ENCODE measurements at places on chromosomes 6 and 20.

DNA sequence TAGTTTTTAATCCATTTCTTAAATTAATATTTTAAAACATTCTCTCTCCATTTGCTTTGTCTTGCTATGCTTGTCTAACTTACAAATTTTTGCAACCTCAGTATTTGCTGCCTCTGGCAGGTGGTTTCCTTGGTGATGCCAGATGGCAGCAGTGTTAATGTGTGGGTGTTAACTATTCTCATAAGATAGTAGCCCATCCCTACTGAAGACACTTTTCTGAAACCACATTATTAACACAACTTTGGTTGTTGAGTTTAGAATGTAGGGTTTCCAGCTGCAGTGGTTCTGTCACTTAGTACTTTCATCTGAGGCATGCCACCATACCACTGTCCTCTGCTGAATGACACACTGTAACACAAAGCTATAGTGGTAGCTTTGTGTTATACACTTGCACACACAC is 75.1 kb downstream of the MYO6 start:
- no peak for DNase-seq

DNA sequence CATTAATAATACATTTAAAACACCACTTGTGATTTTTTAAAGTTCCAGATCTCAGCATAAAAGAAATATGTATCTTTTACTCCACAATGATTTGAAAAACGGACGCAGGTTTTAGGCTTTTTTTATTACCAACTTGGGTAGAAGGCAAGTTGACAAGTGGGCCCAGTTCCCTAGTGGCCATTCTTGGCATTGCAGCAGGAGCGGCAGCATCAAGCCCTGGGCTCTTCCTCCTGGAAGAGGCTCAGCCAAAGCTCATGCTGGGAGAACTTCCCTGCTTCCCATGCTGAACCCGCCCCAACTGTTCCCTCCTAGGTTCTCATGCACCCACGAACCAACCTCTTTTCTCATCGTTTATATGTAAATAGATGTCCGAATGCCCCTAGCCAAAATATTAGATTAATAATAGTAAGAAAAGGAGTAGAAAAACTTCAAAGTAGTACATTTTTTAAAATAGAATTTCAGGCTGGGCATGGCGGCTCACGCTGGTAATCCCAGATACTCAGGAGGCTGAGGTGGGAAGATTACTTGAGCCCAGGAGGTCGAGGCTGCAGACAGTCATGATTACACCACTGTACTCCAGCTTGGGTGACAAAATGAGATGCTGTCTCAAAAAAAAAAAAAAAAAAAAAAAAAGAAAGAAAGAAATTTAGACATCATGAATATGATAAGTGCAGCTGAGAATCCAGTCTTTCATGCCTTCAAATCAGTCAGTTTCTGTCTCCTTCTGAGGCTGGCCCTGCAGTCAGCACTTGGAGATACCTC is 18.2 kb upstream of the MYB start:
- DNase-seq, result peak; percentile 15

DNA sequence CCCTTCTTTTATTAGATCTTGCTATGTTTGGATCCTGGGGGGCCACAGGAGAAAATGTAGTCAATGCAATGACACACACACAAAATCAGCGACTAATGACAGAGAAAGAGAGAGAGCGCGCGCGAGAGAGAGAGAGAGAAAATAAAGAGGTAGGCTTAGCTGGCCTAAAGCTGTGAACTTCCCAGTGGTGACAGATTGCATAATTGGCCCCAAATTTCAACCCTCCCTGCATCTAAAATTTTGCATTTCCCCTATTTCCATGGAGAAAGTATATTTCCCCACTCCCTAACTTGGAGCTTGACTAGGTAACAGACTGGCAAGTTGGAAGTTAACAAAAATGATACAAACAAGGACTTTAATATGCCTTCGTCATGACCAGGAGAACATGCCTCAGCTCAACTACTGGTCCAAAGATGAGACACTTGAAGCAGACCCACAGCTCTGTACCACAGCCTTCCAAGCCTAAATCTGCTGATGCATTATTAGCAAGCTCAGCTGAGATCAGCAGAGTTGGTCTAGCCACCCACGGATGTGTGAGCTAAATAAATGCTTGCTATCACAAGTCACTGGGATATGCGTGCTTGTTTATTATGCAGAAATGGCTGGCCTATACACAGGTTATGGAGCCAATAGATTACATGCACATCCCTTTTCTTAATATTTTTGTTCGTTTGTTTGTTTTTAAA is 118.1 kb upstream of the PRDM1 start:
- DNase-seq, result no peak

DNA sequence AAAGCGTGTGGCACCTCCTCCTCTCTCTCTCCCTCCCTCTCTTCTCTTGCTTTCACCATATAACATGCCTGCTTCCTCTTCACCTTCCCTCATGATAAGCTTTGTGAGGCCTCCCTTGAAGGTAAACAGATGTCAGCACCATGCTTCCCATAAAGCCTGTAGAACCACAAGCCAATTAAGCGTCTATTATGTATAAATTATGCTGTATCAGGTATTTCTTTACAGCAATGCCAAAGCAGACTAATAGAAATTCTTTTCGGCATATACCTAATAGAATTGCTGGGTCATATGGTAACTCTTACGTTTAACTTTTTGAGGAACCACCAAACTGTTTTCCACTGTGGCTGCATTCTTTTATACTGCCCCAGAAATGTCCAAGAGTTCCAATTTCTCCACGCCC is 75.0 kb downstream of the SYCP2 start:
- no peak for DNase-seq

DNA sequence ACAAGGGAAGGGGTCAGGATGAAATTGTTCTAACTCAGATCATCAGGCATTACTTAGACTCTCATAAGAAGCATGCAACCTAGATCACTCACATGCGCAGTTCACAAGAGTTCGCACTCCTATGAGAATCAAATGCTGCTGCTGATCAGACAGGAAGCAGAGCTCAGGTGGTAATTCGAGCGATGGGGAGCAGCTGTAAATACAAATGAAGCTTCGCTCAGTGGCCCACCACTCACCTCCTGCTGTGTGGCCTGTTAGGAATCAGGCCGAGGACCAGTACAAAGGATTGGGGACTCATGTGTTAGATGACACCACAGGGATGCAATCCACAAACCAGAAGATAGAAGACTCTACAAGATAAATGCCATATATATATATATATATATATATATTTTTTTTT is 31.5 kb upstream of the TOP1 start:
- DNase-seq, result no peak

GRCh38 chr6:136717716-136717990 is 74.6 kb downstream of the MAP3K5 start:
- DNase-seq, result no peak

- no peak for DNase-seq
These were observed 185.2 kb downstream of the ALDH8A1 start for GRCh38 chr6:134764741-134765140.

DNA sequence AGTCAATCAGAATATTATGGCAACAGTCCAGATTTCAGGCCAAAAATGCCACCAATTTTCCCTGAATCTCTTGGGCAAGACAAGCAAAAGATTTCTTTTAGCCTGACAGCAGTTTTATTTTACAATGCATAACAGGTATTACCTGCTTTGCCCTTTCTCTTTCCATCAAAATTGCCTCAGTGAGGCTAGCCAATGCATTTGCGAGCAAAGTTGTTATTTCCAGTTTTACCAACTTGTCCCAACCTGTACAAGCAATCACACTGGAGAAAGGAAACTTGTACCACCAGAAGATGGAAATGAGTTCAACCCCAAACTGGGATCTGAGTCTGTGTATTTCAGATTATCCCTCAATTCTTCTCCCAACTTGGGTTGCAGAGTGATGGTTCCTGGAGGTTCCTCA is 279.9 kb upstream of the CDYL start:
- DNase-seq, result no peak

GRCh38 chr6:5499644-5500306 is 238.5 kb downstream of the FARS2 start:
- no peak for DNase-seq

- DNase-seq, result no peak
These were observed 65.9 kb upstream of the SMLR1 start for GRCh38 chr6:130761286-130761685.

- no peak for DNase-seq
These were observed 46.4 kb upstream of the ADTRP start for GRCh38 chr6:11824986-11825385.

DNA sequence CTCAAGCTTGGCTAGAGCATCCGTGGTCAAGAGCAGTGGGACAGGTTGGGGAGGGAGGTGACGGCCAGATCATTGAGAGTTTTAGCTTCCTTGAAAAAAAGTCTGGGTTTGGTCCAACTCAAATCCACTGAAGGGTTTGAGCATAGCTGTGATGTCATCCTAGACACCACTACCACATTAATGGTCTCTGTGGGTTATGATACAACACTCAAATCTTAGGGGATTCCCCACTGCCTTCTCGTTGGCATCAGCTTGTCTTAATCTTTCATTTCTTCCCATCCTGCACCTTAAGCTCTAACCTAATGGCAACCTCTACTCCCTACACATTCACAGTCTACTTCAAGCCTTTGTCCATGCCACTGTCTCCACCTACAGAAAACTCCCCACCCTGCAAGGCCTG is 77.3 kb downstream of the BMP6 start:
- DNase-seq, result no peak

DNA sequence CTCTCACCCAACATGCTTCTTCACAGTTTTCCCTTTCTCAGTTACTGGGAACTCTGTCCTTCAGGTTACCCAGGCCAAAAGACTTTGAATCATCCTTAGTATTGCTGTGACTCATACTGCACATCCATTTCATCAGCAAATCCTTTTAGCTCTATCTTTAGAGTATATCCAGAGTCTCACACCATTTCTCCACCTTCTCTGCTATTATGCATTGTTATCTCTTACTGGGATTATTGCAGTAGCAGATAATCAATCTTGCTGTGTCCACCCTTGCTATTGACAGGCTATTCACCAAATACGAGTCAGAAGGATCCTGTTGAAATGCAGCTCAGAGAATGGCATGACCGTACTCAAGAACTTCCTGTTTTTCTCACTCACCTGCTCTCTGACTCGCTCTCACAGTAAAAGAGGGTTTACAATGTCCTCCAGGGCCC is 57.3 kb downstream of the BCKDHB start:
- no peak for DNase-seq

- DNase-seq, result no peak
These were observed 155.0 kb downstream of the CFAP61 start for GRCh38 chr20:20207291-20207690.

DNA sequence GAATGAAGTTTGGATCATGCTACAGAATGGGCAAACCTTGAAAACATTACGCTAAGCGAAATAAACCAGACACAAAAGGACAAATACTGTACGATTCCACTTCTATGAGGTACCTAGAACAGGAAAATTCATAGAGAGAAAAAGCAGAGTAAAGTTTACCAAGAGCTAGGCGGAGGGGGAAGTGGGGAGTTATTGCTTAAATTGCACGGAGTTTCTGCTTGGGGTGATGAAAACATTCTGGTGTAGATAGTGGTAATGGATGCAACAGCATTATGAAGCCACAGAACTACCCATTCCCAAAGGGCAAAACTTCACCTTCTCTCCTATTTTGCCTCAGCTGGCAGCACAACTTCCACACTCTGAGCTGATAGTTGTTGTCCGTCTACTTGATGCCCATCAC is 6.4 kb upstream of the PDYN start:
- no peak for DNase-seq

GRCh38 chr6:119442776-119443184 is 93.2 kb upstream of the MAN1A1 start:
- DNase-seq, result no peak

GRCh38 chr20:1833728-1834726 is 61.2 kb upstream of the SIRPA start:
- DNase-seq, result no peak

- no peak for DNase-seq
These were observed 297.4 kb downstream of the THBS2 start for GRCh38 chr6:168956141-168956838.

DNA sequence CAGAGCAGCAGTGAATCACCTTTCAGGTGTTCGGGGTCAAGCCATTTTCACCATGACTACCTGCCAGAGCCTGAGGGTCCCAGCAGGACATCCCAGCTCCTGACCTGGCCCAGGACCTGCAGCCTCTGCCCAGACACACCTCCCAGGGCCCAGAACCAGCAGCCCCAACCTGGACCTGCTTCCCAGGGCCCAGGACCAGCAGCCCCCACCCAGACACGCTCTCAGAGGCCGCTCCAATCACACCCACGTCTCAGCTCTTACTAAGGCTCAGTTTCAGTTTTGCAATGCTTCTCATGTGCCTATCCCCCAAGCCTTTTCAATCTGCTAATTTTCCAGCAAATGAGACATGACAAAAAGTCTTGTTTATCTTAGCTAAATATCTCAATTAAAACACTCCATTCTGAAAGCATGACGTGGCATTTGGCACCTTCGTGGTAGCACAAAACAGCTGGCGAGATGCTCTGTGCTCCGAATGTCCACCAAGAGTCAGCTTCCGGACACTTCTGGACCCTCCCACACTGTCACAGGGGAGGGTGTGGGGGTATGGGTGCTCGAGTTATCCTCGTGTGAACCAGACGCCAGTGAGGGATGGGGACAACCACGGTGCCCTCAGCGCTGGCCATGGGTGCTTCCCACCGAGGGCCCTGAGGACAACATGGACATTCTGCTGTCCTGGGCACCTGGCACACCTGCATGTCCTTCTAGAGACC is 253.2 kb downstream of the DLL1 start:
- no peak for DNase-seq

DNA sequence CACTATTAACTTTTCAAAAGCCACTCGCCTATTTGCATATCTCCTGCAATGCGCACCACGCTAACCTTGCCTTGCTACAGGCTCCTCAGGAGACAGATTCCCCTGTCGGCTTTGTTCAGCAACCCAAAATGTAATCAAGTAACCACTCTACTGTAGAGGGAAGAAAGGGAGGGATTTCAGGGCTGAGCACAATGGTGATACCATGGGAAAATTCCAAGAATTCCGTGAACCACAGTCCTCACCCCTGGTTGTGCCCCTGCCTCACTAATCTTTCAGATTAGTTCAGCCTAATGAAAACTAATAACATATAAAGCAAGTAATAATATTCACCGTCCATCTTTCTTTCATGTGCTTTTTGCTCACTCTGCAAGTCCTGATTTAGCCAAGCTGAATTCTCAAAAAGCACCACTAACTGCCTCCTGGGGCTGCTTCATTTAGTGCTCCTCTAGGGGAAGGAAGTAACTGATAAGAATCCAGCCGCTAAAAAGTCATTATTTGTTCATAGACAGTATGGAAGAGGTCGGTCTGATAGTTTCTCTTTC is 6.6 kb downstream of the CITED2 start:
- DNase-seq, result no peak

DNA sequence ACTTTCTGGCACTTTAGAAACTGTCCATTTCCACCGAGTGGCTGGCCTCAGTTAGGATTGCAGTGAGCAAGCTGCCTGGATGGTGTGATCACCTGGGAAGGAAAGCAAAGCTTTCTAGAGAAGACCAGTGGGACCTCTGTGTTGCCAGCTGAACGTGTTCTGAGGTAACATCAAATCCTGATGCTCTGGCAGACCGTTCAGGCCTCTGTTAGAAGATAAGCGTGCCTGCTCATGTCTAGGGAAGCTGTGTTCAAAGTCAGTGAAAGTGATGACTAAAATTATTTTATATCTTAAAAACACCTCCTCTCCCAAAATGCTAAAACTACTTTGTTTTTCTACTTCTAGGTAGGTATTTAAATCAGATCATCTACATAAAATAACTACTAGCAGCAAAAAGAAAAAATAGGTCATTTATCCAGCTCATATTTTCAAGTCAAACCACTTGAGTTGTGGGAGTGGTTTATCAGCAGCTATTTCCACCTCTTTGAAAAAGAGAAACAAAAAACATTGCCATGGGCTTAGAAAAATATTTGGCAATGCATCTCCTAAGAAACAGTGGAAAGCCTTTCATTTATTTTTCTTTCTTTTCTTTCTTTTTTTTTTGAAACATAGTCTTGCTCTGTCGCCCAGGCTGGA is 54.8 kb downstream of the CEP43 start:
- DNase-seq, result no peak

- no peak for DNase-seq
These were observed 3.5 kb downstream of the SOBP start for GRCh38 chr6:107493158-107494057.
